Tongue (tissue), 3 donors: ENCODE measurements at places on chromosomes 12 and 14. TPM values are rescaled to one million over a fixed set of nuclear protein-coding genes. Genes with fewer than 3 reads are reported as not detected.

The FOXG1 gene
- total RNA-seq = 0.10 TPM

The CLEC12A gene
- total RNA-seq = not detected

The PTGER2 gene
- total RNA-seq = 0.21 TPM

The MIPOL1 gene
- total RNA-seq = 35.4 TPM

The TAS2R19 gene
- 17.1 TPM for total RNA-seq

The PRIMA1 gene
- total RNA-seq = 2.4 TPM

The NANOG gene
- not detected for total RNA-seq

The CMKLR1 gene
- 6.1 TPM for total RNA-seq

The ARMH4 gene
- 18.2 TPM for total RNA-seq
